Stimulated activated CD4-positive, alpha-beta T cell treated with anti-CD3 and anti-CD28 coated beads, Interleukin-1b, Interleukin-23, amount 100 ng/mL, for 4 hours (primary cell): ENCODE measurements at places on chromosomes 3 and 15.

GRCh38 chr3:138774529-138775253, 60.0 kb downstream of the PIK3CB start:
- DNase-seq: no peak

DNA sequence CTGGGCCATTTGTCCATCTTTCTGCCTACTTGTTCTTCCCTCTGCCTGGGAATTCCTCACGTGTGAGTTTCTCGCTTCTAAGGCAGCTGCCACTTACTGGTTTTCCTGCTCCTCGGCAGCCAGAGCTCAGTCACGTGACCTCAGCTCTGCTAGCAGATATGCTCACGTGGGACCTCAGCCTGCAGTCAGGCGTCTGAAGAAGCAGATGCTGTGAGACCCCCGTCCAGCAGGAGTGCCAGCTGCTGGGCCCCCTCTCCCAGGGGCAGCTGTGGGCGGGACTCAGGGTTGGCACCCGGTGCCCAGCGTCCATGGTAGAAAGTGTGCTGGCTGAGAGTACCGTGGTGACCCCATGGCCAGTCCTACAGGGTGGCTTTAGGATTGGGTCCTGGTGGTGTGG, 161.3 kb upstream of the TLE3 start:
- DNase-seq: no peak

DNA sequence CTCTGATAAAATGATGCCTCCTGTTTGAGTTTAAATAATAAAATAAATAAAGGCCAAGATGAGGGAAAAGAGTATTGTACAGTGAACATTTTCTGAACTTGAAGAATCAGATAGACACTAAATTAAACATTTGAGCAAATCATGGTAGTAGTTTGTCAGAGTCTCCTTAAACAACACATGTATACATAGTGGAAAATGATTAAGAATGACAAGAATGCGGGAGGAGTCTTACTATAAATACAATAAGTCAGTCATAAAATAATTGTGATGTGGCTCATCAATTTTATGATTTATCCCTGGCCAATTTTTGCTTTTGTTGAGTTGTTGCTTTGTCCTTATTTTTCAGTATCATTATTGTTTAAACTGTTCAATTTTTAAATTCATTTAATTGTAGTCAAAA, 158.0 kb upstream of the TMC3 start:
- no peak for DNase-seq

- DNase-seq: no peak
These were observed 10.3 kb downstream of the CXCR6 start for GRCh38 chr3:45953536-45953935.

GRCh38 chr3:33915796-33916546, 117.5 kb downstream of the PDCD6IP start:
- no peak for DNase-seq

DNA sequence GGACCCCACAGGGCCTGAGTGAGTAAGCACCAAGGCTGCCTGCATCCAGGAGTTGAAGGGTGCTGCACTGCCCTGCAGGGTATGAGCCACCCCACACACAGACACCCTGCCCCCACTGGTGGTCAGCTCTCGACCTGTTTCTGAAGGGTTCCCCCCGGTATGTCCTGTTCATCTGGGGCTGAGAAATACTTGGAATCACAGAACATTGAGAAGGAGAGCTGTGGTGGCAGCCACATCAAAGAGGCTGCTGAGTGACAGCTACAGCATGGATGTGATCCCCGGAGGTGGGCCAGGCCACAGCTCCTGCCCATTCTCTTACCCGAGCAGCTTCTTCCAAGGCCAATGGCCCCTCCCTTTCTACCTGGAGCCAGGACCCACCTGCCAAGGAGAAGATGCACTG, 66.4 kb upstream of the PLXNA1 start:
- no peak for DNase-seq

DNA sequence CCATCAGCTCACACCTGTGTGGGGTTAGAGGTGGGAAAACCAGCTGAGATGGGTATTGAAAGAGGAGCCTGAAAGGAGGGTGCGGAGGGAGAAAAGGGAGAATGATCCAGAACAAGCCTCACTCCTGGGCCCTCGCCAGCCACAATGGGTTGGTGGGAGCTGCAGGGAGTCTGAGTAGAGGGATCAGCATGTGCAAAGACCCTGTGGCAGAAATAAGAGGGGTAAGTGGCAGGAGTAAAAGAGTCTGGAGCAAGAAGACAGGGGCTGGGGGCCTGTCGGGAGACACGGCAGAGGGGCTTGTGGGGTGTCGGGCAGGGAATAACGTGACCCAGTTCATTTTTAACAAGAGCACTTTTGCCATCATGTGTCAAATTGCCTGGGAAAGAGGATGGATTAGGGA, 34.0 kb downstream of the CCDC33 start:
- no peak for DNase-seq

DNA sequence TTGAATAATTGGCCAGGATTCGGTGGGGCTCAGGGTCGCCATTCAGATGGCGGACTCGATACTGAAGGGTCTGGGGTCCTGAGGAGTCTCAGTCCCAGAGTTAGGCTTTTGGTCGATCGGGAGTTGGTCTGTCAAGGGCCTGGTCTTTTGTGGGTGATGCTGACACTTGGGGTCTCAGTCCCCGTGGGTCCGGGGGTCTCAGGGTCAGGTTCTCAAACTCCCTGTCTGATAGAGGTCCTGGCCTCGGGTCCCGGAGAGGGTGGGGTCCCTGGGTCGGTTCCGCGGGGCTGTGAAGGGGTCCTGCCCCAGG, 467 bp downstream of the NCKIPSD start:
- no peak for DNase-seq

DNA sequence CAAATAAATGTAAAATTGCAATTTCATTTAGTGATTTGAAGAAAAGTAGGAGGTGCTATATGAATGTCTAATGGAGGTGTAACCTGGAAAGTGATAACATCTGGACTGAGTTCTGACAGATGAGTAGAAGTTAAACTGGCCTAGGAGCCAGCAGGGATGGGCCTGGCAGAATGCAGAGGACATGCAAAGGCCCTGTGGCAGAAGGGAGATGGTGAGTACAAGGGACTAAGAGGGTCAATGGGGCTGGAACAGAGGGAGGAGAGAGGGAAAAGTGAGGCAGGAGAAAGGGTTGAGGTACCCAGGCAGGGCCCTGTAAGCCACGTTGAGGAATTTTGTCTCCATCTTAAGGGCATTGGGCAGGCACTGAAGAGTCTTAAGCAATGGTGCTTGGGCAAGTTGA, 3.4 kb upstream of the PPP1R14D start:
- no peak for DNase-seq

- DNase-seq: no peak
These were observed 34.0 kb downstream of the ACSBG1 start for GRCh38 chr15:78200276-78200930.

- no peak for DNase-seq
These were observed 40.6 kb upstream of the USP3 start for GRCh38 chr15:63463793-63464192.

- no peak for DNase-seq
These were observed 5.7 kb upstream of the CYP11A1 start for GRCh38 chr15:74373056-74373650.

DNA sequence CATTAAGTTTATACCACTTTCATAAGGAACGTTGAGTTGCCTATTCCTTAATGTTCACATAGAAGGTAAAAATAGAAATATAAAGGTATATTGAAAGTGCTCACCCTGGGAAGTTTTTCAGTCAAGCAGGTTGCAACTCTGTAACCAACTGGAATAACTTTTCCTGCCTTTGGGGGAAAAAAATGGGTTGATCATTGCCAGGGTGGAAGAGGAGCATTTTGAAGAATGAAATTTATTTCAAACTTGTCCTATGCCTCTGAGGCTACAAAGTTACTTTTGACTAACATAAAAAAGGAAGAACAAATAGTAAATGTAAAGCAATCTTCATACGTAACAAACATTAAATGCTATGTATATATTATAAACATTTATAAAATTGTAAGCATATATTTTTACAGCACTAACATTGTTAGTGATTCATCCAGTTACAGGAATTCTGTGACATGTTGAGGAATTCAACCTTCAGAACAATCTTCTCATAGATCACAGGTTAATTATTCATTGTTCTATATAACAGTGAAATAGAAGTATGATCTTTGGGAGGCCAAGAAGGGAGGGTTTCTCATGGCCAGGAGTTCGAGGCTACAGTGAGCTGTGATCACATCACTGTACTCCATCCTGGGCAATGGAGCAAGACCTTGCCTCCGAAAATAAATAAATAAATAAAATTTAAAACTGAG, 13.5 kb downstream of the EFHB start:
- no peak for DNase-seq

DNA sequence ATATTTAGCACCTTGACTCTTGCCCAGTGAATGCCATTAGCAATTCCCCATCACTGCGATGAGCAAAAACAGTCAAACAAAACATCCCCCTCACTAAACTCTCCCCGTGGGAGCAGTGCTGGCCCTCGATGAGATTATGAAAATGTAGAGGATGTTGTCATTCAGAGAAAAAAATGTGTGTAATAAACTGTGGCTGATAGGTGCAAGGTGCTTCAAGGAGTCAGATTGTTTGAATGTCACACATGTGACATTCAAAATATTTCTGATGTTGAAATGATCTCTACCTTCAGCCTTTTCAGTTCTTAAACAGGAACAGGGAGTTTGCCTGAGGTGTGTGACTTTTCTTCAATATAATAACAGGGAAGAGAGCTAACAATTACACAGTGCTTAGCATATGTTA, 281.8 kb upstream of the TRIM42 start:
- no peak for DNase-seq

DNA sequence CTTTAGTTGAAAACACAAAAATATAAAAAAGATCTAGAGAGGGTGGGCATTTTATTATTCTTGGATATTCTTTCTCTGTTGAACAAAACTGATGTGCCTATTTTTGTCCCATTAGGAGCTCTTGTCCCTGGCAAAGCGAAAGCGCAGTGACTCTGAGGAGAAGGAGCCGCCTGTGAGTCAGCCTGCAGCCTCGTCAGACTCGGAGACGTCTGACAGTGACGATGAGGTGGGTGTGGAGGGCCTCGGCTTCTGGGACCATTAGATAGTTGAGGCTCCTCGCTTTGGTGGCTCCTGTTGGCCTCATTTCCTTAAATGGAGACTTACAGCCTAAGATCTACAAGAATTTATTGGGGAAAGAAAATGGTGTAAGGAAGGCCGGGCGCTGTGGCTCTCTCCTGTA, 21.3 kb downstream of the RTF1 start:
- no peak for DNase-seq

- DNase-seq: no peak
These were observed 302.5 kb upstream of the ATP11B start for GRCh38 chr3:182490596-182491491.

- no peak for DNase-seq
These were observed 67.5 kb downstream of the TFG start for GRCh38 chr3:100776746-100777145.

GRCh38 chr15:86064326-86064725, 15.3 kb upstream of the AGBL1 start:
- DNase-seq: no peak

DNA sequence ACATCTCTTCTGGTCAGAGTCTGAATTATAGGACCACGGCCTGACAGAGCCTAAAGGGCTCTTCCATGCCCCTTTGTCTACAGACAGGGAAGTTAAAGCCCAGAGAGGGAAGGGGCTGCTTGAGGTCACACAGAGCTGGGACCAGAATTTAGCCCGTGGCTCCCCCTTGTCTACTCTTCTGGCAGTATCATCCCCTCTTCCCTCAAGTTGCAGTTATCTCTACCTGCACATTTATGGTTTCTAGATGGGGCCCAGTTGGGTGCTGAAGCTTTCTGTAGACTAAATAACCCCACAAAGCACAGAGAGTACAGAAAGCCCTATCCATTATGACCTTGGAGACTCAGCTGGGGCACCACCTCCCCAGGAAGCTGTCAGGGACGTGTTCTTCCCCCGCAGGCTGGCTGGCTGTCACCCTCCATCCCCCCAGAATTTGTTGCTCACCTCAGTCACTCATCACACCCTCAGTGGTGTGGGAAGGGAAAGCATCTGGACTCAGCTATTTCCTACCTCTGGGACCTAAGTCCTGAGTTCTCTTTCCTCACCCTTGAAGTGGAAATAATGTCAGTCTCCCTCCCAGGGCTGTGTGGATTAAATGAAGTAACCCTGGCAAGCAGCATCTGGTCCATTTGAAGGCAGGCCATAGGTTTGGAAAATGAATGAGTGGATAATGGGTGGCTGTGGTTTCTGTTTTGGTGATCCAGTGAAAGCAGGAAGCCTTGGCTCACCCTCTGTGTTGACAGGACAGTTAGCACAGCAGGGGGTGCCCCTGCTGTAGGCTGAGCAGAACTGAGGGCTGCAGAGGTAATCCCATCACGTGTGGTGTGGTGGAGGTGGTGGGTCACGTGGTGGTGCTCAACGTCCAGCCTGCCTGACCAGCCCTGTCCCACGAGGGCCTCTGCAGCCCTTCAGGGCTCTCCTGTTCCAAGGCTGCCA, 16.3 kb downstream of the ACOX2 start:
- DNase-seq: no peak

- DNase-seq: no peak
These were observed 137.4 kb downstream of the GAP43 start for GRCh38 chr3:115760716-115761115.

GRCh38 chr3:147215660-147216059, 190.7 kb downstream of the ZIC4 start:
- DNase-seq: no peak

GRCh38 chr15:37921527-37922385, 12.7 kb upstream of the TMCO5A start:
- no peak for DNase-seq

DNA sequence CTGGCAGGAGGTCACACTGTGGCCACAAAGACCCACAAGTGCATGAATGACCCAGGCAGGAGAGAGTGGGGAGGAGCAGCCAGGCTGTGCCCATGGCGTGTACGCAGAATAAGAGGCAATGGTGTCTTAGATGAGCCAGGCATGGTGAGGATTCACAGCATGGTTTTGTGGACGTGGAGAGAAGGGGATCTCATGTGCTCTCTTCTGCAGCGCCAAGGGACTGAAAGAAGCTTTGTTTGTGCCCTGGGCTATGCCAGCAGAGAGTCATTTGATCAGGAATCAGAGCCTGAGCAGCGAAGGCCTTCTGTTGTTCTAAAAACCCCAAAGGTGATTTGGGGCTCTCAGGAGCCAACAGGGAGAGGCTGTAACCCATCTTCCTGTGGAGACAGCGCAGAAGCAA, 18.7 kb upstream of the RPP14 start:
- DNase-seq: no peak

- DNase-seq: no peak
These were observed 41.8 kb upstream of the LRTM1 start for GRCh38 chr3:54969652-54970051.

GRCh38 chr15:82670699-82671098, 23.5 kb upstream of the CPEB1 start:
- DNase-seq: no peak

GRCh38 chr3:45165497-45166283, 19.5 kb upstream of the CDCP1 start:
- no peak for DNase-seq

DNA sequence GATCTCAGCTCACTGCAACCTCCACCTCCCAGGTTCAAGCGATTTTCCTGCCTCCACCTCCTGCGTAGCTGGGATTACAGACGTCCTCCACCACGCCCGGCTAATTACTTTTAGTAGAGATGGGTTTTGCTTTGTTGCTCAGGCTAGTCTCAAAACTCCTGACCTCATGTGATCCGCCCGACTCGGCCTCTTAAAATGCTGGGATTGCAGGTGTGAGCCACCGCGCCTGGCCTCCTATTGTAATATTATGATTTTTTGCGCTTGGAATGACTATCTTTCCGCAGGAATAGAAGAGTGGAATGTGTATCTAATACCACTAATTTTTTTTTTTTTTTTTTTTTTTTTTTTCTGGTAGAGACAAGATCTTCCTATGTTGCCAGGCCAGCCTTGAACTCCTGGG, 1.8 kb downstream of the ARL8B start:
- DNase-seq: no peak

- DNase-seq: no peak
These were observed 20.7 kb downstream of the HAPLN3 start for GRCh38 chr15:88874684-88875083.

- DNase-seq: no peak
These were observed 3.3 kb downstream of the TMEM40 start for GRCh38 chr3:12755754-12756153.
